Heart left ventricle (tissue), 16 donors: ENCODE measurements at places on chromosomes 6 and 20. TPM values are rescaled to one million over a fixed set of nuclear protein-coding genes. Genes with fewer than 3 reads are reported as not detected.

Gene ZCCHC3
- 8.8 TPM for total RNA-seq

Gene FOXC1
- 3.5 TPM for total RNA-seq

Gene B3GALT4
- 9.8 TPM for total RNA-seq

Gene SNAP25
- not detected for total RNA-seq

Gene CEP43
- total RNA-seq: 6.6 TPM

DNA sequence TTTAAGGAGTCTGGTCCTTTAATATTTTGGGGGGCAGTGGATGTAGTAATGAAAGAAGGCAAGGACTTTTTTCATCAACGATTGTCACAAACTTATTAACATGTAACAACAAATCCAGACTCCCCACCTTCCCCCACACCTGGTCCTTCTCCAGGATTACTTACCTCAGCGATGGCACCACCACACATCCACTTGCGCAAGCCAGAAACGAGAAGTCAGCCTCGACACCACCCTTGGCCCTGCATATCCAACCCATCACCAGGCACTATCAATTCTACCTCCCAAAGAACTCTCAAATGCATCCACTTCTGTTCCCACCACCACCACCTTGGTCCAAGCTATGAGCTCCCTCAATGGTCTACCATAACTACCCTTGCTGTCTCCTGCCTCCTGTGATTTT, 6.6 kb downstream of the EZR start:
- no peaks in the 10 kb centered on the region for H3K27me3 ChIP-seq
- H3K36me3 ChIP-seq: no peaks in the 10 kb centered on the region

GRCh38 chr20:35901678-35902544, 52.4 kb downstream of the SCAND1 start:
- H3K27ac ChIP-seq: no peak overlapping the region
- DNase-seq: no peak

DNA sequence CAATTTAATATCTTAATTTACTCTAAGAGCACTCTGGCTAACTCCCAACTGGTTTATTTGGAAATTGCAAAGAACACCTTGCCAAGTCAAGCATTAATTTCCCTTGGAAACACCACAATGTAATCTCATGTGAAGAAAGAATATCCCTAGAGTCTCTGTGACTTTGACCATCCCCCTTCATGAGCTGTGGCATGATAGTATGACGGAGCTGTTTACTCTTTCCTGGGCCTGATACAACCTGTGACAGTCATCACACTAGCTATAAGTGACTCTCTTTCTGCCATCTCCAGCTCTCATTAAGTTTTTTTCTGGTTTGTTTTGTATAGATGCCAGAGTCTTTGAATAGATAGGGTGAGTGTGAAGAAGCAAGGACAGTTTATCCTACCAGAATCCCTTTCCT, 470.3 kb upstream of the JARID2 start:
- H3K27ac ChIP-seq: no peak overlapping the region
- H3K27me3 ChIP-seq: no peaks in the 10 kb centered on the region
- no peaks in the 10 kb centered on the region for H3K36me3 ChIP-seq
- no peak for DNase-seq

DNA sequence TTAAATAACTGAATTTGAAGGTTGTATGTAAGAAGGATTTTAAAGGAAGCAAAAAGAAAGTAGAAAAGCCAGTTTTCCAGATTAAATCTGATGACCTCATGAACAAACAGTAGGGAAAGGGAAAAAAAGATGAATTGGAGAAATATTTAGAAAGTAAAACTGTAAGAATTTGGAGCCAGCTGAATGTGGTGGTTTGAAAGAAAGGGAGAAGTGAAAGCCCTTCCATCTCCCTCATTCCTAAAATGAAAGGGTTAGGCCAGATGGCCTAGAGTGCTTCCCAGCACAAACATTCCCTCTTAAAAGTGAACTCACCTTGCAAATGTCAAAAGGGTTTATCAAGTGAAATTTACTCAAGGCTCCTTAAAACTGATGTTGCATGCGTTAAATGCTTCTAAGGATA, 139.3 kb upstream of the COL21A1 start:
- peaks cover 5% of the 10 kb centered on the region for H3K4me1 ChIP-seq
- H3K4me3 ChIP-seq: no peak overlapping the region
- no peaks in the 10 kb centered on the region for H3K27me3 ChIP-seq
- no peak overlapping the region for H3K27ac ChIP-seq
- H3K36me3 ChIP-seq: no peaks in the 10 kb centered on the region

DNA sequence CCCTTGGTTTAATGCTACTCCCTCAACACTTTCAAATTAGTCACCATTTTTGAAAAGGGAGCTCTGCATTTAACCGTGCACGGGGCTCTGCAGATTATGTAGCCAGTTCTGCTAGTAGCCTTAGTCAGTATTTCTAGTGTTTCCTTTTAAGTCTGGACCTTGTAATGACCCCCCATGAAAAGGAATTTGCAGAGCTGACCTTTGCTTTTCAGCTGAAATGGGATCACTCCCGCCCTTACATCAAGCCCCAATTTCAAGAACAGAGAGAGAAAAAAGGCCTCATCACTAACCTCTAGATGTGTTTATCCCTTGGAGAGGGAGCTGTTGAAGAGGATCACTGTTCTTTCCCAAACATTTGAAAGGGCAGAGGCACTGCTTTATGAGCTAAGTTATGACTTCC, 490.7 kb upstream of the BTBD3 start:
- H3K4me1 ChIP-seq: no peaks in the 10 kb centered on the region
- H3K27ac ChIP-seq: no peak overlapping the region
- no peaks in the 10 kb centered on the region for H3K27me3 ChIP-seq
- no peak overlapping the region for H3K4me3 ChIP-seq
- no peak for DNase-seq

DNA sequence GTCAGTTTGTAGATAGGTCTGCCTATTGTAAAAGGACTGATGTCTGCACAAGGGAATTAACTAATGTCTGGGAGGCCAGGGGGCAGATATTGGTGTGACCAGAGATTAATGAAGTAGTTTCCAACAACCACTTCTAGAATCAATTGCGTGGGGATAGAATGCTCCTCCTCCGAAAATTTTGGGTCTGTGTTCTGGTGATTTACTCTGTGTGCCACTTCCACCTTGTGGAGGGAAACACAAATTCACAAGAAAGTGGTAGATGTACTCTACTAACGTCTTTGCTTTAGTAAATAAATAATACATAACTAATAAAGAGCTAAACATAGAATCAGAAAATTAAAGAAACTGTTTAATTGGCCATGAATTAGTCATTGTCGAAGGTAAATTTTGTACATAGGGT, 25.5 kb downstream of the TMEM14A start:
- no peaks in the 10 kb centered on the region for H3K36me3 ChIP-seq
- H3K27me3 ChIP-seq: no peaks in the 10 kb centered on the region
- no peak overlapping the region for H3K27ac ChIP-seq
- H3K4me3 ChIP-seq: no peak overlapping the region
- no peaks in the 10 kb centered on the region for H3K4me1 ChIP-seq
- no peak for DNase-seq
